ENCODE measurements at places on chromosomes 2 and 18. TPM values are rescaled to one million over a fixed set of nuclear protein-coding genes. Genes with fewer than 3 reads are reported as not detected.

DNA sequence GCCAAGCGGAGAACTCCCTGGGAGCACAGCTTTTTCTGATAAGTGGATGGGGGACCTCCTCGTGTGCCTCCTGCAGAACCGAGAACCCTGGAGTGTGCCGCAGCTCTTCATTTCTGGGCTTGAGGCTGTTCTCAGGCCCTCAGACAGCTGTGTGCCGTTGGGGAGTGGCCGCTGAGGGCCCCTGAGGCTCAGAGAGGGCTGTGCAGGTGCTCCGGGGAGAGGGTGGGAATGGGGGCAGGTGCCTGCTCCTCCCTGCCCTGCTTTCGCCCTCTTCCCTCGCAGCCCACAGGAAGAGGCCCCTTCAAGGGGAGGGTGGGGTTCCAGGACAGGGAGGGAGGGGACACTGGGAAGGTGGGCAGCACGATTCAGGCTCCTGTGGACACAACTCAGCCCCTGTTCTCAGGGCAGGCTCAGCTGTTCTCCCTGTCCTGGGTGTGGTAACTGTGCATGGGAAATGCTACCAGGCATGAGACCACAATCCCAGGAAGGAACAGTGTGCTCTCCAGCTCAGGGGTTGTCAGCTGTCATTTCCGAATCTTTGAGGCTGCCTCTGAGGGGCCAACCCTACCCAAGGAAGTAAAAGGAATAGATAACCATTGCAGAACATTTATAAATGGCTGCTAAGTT, 11.3 kb downstream of the LCT start:
- H3K27me3 ChIP-seq, result no peaks in the 10 kb centered on the region
- H3K36me3 ChIP-seq, result no peaks in the 10 kb centered on the region
- no peak for DNase-seq
- no peak overlapping the region for H3K4me3 ChIP-seq

DNA sequence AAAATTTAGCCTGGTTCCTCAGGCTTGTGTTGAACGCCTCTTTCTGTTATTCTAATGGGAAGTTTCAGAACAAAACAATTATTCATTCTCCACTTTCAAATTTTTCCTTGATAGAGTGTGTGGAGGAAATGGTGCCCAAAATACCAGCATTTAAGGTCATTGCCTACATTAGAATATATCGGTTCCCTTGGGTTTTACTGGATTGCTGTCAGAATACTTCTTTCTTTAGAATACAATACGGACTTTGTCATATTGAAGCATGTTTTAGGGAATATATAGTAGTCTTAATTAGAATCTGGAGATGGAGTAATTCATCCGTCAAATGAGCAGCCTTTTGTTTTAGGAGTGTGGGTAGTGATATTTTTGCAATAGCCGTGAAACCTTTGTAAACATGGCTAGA, 13.3 kb downstream of the LIMS1 start:
- no peak overlapping the region for H3K4me3 ChIP-seq
- H3K27me3 ChIP-seq, result no peaks in the 10 kb centered on the region
- H3K27ac ChIP-seq, result no peak overlapping the region
- peaks cover 9% of the 10 kb centered on the region for H3K4me1 ChIP-seq

DNA sequence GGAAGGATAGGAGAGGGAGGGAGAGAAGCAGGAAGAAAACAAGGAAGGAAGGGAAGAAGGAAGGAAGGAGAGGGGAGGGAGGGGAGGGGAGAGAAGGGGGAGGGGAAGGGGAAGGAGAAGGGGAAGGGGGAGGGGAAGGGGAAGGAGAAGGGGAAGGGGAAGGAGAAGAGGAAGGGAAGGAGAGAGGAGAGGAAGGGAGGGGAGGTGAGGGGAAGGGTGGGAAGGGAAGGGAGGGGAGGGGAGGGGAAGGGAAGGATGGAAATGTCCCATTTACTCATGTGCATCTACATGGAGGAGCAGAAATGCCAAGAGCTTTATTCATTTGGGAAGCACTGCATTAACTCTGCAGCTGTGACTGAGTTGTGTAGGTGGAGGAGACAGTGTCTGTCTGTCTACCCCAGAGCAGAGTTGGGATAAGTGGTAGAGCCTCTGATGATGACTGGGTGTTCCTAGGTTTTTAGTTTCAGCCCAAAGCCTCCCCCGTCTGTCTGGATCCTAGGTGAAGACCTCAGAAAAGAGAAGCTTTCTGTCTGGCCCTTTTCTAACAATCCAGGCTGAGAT, 131.3 kb downstream of the COL6A3 start:
- H3K27me3 ChIP-seq, result no peaks in the 10 kb centered on the region
- DNase-seq, result no peak
- peak overlapping the region; percentile 21 for H3K27ac ChIP-seq
- no peaks in the 10 kb centered on the region for H3K36me3 ChIP-seq
- H3K4me1 ChIP-seq, result peaks cover 27% of the 10 kb centered on the region

- H3K27me3 ChIP-seq, result no peaks in the 10 kb centered on the region
- H3K36me3 ChIP-seq, result peaks cover 47% of the 10 kb centered on the region
- no peak for DNase-seq
- no peak overlapping the region for H3K4me3 ChIP-seq
Observed at GRCh38 chr18:70028084-70028483, 80.4 kb upstream of the CD226 start.

DNA sequence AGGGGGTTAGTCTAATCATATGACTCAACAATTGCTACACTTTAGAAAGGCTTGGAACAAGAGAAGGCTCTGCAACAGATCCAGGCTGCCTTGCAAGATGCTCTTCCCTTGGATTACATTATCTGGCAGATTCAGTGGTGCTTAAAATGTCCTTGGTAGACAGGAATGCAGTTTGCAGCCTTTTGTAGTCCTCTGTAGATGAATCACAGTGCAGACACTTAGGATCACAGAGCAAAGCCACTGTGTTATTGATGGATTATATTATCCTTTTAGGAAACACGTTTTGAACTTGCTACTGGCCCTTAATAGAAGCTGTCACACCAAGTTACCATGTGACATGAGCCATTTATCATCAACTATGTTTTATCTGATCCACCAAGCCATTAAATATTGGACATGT, 152.2 kb downstream of the CBLN2 start:
- H3K4me3 ChIP-seq, result no peak overlapping the region
- no peaks in the 10 kb centered on the region for H3K27me3 ChIP-seq
- no peak for DNase-seq
- no peaks in the 10 kb centered on the region for H3K4me1 ChIP-seq

- H3K27me3 ChIP-seq, result peaks cover 2% of the 10 kb centered on the region
- H3K4me1 ChIP-seq, result no peaks in the 10 kb centered on the region
- H3K27ac ChIP-seq, result no peak overlapping the region
Observed at GRCh38 chr2:216644842-216645635, 11.8 kb downstream of the IGFBP2 start.

- H3K27ac ChIP-seq, result no peak overlapping the region
- no peak overlapping the region for H3K4me3 ChIP-seq
- H3K27me3 ChIP-seq, result no peaks in the 10 kb centered on the region
- H3K36me3 ChIP-seq, result no peaks in the 10 kb centered on the region
- no peak for DNase-seq
Observed at GRCh38 chr18:11760498-11761167, 71.6 kb downstream of the GNAL start.

DNA sequence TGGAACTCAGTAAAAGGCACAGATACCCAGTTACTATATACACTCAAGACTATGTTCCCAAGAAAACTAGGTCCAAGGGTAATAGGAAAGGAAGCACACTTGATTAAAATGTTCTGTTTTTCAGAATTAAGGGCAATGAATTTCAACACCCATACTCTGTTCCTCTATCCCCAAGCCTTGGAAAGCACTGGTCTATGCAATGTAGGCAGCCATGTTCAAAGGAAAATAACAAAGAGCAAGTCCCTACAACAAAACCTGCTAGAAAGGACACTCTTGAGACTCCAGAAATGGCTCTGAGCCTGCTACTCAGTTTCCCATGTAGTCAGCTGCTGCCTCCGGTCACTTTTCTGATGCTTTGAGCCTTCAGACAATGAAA, 6.8 kb downstream of the CYB5A start:
- no peak overlapping the region for H3K4me3 ChIP-seq
- H3K27ac ChIP-seq, result peak overlapping the region; percentile 16
- H3K4me1 ChIP-seq, result peaks cover 36% of the 10 kb centered on the region
- no peaks in the 10 kb centered on the region for H3K36me3 ChIP-seq

DNA sequence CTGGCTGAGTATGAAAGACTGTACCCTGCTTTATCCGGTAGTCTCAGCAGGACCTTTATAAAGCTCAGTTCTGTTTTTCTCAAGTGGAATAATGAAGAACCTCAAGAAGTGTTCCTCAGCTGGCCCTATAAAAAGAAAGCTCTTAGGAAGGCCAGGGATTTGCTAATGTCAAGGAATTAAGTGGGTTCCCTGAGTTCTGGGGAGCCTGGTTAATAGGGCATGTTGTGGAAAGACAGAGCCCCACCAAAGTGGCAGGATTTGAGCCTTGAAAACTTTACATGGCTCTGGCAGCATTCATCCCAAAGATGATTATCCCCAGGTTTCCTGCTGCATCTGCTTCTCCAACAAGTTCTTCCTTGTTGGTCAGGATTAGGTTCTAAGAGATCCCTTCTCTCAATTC, 6.9 kb upstream of the DYSF start:
- H3K4me3 ChIP-seq, result no peak overlapping the region
- peaks cover 11% of the 10 kb centered on the region for H3K36me3 ChIP-seq
- H3K27ac ChIP-seq, result peak overlapping the region; percentile 30

DNA sequence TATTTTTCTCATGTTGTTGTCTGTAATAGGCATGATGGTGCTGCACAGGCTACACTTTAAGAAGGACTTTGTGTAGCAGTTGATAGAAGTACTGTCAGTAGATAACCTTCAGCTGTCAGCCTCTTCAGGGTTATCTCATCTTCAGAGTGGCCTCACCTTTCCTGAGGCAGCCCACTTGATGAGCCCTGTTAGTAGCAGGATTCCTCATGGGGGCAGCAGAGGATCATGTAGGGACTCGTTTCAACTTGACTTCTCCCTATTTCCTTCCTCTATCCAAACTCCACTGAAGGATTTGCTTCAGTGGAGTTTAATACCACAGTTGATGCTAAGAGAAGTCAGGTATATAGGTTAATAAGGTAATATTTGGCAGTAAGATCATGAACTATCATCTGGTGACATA, 530.3 kb upstream of the FSIP2 start:
- no peaks in the 10 kb centered on the region for H3K27me3 ChIP-seq
- DNase-seq, result no peak
- H3K36me3 ChIP-seq, result no peaks in the 10 kb centered on the region
- H3K4me3 ChIP-seq, result no peak overlapping the region
- H3K4me1 ChIP-seq, result no peaks in the 10 kb centered on the region
- no peak overlapping the region for H3K27ac ChIP-seq

DNA sequence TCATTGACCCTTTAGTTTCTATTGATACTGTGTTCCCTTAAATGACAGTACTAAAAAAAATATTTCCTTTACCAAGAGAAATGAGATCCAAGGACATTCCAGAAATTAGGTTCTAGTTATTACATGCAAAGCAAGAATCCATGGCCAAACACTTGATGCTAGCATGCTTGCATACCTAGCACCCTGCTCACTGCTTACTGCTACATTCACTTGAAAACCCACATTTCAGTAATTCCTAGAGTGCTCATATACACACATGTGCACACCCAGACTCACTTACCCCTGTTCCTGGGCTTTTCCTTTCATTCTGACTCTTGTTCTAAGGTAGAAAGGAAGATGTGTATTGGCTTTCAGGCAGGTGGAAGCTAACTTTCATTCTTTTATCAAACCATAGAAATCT, 395.9 kb downstream of the THSD7B start:
- H3K27ac ChIP-seq, result no peak overlapping the region
- no peaks in the 10 kb centered on the region for H3K27me3 ChIP-seq
- DNase-seq, result no peak
- H3K4me3 ChIP-seq, result no peak overlapping the region
- no peaks in the 10 kb centered on the region for H3K36me3 ChIP-seq

Gene ADCYAP1
- 0.21 TPM for total RNA-seq

All from psoas muscle (tissue), 8 donors.